ENCODE measurements at places on chromosomes 3 and 15.

GRCh38 chr3:171095063-171095462 is 68.5 kb upstream of the SLC2A2 start:
- DNase-seq, result no peak

- no peak for DNase-seq
These were observed 271.2 kb downstream of the PTPRG start for GRCh38 chr3:61832375-61833229.

- no peak for DNase-seq
These were observed 891 bp downstream of the NXPE3 start for GRCh38 chr3:101779822-101780381.

DNA sequence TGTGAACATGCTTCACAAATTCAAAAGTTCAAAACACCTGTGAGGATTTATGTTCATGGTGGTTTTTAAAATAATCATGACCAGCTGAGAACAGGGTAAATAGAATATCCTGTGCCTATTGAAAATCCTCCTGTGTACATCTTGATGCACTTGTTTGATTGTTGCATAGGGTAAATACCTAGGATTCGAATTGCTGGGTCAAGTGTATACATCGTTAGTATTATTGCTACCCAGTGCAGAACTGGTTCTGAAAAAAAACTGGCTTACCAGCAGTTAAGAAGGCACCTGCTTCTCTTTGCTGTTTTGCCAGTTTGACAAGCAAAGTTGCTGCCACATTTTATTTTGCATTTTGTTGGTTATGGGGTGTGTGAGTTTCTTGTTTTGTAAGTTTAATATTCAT is 272.6 kb downstream of the CLSTN2 start:
- DNase-seq, result no peak

- no peak for DNase-seq
These were observed 470.4 kb upstream of the ROBO1 start for GRCh38 chr3:80238152-80238551.

GRCh38 chr3:59542276-59542675 is 492.5 kb upstream of the CFAP20DC start:
- no peak for DNase-seq

GRCh38 chr15:56086566-56086965 is 93.2 kb upstream of the NEDD4 start:
- no peak for DNase-seq

GRCh38 chr15:76529911-76530310 is 193.3 kb downstream of the ISL2 start:
- DNase-seq, result peak; percentile 24

GRCh38 chr3:112053229-112053628 is 18.7 kb downstream of the TMPRSS7 start:
- no peak for DNase-seq

DNA sequence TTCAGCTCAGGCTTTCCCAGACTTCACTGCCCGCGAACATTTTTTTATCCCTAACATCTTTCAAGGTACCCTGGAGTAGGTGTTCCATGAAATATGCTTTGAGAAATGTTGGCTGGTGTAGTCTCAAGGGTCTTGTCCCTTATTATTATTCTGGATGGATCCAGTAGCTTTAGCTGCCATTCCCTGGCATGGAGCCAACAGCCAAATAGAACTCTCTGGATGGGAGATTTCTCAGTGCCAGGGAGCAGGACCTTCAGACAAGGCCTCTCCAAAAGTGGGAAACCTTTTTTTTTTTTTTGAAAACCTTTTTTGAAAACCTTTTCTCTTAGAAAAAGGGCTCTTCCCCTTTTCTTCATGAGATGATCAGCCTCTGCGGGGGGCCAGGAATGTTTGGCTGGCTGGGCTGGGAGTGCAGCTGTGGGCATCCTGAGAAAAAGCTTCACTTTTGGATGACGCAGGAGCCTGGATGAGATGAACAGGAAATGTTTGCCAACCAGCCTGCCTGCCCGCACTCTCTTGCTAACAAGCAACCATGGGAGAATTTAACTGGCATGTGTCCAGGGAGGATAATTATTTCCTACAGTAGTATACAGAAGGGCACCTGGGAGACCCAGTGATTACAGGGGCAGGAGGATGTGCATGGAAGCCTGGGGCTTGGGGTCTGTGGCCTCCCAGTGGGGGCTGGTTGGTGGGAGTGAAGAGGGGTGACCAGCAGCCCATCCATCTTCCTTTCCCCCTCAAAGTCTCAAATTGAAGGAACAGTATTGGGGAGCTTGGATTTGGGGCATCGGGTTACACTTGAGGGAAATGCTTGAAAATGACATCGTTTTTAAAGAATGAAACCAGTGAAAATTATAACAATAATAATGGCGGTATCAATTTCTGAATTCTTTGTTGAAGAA is 109.1 kb upstream of the LRIG1 start:
- DNase-seq, result peak; percentile 80

DNA sequence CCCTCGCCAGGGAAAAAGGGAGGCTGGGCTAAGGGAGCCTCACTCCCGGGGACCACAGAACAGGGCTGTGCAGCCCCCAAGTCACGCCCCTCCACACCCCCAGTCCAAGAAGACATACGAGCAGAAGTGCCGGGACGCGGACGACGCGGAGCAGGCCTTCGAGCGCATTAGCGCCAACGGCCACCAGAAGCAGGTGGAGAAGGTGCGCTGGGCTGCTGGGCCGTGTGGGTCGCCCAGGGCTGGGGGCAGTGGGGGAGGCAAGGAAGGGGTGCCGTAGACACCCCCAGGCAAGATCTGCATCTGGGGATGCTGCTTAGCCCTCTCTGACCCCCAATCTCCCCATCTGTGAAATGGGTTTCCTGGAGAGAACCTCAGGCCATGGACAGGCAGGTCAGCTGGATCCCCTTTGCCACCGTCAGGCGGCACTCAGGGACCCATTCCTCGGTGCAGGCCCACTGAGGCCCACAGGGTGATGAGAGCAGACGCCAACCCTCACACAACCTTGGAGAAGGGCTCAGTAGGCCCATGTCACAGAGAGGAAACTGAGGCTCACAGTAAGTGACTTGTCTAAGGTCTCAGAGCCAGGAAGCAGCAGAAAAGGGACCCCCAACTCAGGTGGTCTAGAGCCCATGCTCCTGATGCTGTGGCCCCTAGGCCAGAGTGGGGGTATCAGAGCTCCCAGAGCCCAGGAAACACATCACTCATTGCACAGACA is 33.7 kb downstream of the PSTPIP1 start:
- DNase-seq, result no peak

- DNase-seq, result no peak
These were observed 29.8 kb downstream of the SPICE1 start for GRCh38 chr3:113485161-113485609.

GRCh38 chr15:51267703-51268083 is 70.7 kb downstream of the CYP19A1 start:
- no peak for DNase-seq

DNA sequence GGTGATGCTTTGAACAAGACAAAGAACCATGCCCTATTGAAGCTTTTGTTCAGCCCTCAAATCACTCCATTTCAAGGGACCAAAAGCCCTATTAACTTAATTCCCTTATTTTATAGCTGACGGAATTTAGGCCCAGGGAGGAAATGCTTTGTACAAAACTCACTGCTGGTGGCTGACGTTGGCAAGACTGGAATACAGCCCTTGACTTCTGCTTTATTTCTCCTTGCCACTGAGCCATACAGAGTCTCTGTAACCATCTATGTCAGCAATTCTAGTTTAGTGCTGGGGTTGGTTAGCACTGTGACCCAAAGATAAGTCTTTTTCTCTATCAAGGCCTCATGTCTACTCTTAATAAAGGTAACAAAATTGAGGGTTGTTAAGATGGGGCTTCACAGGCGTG is 316.1 kb upstream of the TPRG1 start:
- no peak for DNase-seq

DNA sequence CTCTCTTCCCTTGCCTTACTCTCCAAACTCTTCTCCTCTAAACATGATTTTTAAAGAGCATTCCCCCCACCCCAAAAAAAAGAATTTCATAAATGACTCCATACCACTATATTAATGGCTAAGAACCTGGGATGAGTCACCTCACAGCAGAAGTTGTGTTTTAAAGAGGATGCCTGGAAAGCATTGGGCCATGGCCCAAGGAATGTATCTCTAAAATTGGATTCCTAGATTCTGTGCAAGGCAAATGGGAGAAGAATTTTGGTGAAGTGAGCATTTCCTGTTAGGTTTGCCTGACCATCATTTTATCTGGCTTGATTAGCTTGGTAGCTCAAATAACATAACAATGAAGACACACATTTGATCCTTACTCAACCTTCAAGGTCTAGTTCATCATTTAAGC is 251.4 kb downstream of the NR1D2 start:
- peak; percentile 17 for DNase-seq
